ENCODE measurements at places on chromosomes 16 and 17.
A peak's percentile ranks its signal among the peaks of the same experiment; 100 is the strongest.

DNA sequence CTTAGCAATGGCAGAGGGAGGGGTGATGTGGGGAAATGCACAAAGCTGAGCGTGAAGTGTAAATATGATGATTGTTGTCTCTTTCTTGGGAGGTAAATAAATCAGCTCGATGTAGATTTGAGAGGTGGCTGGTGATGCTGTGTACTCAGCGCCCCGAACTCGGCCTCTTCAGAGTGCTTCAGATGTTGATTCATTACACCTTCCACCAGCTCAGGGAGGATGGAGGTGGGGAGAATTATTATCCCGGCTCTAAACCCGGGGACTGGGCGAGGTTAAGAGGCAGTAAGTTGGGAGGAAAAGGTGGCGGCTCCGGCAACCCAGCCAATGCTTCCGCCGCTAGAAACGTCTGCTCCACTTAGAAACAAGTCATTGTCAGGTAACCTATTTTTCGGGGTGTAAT lies 86.5 kb downstream of the RPA1 start:
- no peak for DNase-seq

- no peak for DNase-seq
These were observed 93.6 kb downstream of the ABCA8 start for GRCh38 chr17:68861602-68862001.

- peak; percentile 71 for DNase-seq
These were observed 902 bp downstream of the ARHGAP27 start for GRCh38 chr17:45431531-45432404.

GRCh38 chr16:47886631-47887415 lies 269.0 kb downstream of the ABCC12 start:
- no peak for DNase-seq

GRCh38 chr17:2841606-2842005 lies 45.4 kb downstream of the RAP1GAP2 start:
- DNase-seq: no peak

DNA sequence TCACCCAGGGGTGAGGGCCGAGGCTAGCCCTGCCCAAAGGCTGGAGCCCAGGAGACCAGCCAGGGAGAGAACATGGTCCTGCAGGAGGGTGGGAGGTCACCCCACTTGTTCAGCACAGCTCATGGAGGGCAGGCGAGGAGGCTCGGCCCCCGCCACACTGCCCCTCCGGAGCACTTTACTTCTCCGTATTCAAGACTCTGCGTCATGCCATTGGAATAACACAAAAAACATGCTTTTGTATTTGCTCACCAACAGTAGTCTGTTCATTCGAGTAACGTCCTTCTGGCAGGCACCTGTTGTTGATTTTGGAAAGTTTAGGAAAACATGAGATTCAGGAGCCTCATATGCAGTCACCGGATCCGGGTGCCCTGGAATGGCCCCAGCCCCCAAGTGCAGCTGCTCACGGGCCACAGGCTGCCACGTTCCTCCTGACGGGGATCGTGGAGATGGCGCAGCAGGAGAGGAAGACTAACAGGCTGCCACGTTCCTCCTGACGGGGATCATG lies 81.1 kb upstream of the DNAH17 start:
- no peak for DNase-seq

Data from stimulated activated CD4-positive, alpha-beta T cell treated with anti-CD3 and anti-CD28 coated beads, Interleukin-4, amount 100 ng/mL, for 1 hour (primary cell).